ENCODE measurements at places on chromosomes 5 and 9.

GRCh38 chr5:30849931-30850710 is 343.4 kb upstream of the CDH6 start:
- no peaks in the 10 kb centered on the region for H3K36me3 ChIP-seq
- no peak overlapping the region for H3K27ac ChIP-seq
- no peaks in the 10 kb centered on the region for H3K4me1 ChIP-seq
- DNase-seq, result peak; percentile 86
- no peaks in the 10 kb centered on the region for H3K27me3 ChIP-seq

GRCh38 chr5:112862085-112862484 is 998 bp downstream of the SRP19 start:
- H3K4me3 ChIP-seq, result peak overlapping the region; percentile 91
- DNase-seq, result no peak
- H3K27me3 ChIP-seq, result no peaks in the 10 kb centered on the region

DNA sequence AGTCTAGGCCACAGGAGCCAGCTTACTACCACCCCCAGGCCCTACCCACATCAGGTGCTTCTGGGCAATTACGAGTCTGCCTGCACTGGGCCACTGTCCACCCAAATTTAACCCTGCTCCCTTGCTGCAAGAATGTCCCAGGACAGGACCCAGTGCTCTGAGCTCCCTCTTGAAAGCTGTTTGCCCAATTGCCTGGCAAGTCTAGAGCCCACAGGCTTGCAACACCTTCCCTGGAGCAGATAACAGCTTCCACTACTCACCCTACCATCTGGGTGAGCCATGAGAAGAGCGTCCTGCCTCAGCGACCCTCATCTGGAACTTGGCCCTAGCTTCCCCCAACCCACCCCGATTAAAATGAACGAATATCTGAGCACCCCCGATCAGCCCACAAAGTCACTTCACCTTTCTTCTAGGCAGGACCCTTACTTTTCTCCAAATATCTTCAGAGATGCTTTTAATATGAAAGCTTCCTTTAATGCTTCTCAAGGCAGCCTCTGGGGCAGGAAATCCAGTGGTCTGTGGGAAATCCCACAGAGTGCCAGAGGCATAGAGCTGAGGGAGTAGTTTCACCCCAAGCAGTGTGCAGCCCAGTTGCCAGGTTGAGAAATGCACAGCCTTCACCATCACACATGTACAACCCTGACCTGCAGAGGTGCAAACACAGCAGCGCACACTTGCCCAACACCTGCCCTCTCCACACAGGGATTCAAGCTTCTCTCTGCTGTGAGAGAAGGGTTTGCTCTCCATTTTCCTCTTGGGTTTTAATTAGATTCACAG is 10.6 kb downstream of the ACSL6 start:
- H3K4me3 ChIP-seq, result no peak overlapping the region
- 0 out of 2 replicates have a peak, but pooled peaks cover 2% of the 10 kb centered on the region for H3K4me1 ChIP-seq
- no peak overlapping the region for H3K27ac ChIP-seq
- peaks cover 8% of the 10 kb centered on the region for H3K27me3 ChIP-seq
- DNase-seq, result no peak

- no peak for DNase-seq
- no peaks in the 10 kb centered on the region for H3K36me3 ChIP-seq
- no peaks in the 10 kb centered on the region for H3K4me1 ChIP-seq
- H3K27me3 ChIP-seq, result peaks cover 24% of the 10 kb centered on the region
These were observed 21.5 kb upstream of the NEUROG1 start for GRCh38 chr5:135557076-135557838.

DNA sequence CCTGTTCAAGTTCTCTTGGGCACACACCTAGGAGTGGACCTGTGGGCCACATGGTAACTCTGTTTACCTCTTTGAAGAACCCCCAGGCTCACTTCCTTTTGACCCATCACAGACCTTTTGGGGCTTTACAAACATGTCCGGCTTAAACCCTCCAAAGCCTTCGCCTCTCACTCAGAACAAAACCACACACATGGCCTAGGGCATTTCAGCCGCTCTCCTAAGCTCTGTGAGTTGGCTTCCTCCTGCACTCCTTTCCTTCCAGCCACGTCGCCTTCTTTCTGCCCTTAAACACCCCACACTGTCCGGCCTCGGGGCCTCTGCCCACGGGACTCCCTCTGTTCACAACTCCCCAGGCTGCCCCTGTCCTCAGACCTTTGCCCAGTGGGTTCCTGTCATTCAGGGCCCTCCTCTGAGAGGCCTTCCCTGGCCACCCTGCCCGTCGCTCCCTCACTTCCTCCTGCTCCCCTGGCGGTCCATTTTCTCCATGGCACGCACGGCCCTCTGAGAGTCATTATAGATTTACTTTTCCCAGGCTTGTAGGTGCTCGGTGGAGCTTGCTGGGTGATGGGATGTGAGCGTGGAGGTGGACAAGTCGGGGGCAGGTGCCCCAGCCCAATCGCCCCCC is 1.9 kb downstream of the DOK3 start:
- H3K4me1 ChIP-seq, result no peaks in the 10 kb centered on the region
- no peak overlapping the region for H3K27ac ChIP-seq
- H3K36me3 ChIP-seq, result peaks cover 32% of the 10 kb centered on the region
- H3K27me3 ChIP-seq, result no peaks in the 10 kb centered on the region
- DNase-seq, result no peak
- no peak overlapping the region for H3K4me3 ChIP-seq

DNA sequence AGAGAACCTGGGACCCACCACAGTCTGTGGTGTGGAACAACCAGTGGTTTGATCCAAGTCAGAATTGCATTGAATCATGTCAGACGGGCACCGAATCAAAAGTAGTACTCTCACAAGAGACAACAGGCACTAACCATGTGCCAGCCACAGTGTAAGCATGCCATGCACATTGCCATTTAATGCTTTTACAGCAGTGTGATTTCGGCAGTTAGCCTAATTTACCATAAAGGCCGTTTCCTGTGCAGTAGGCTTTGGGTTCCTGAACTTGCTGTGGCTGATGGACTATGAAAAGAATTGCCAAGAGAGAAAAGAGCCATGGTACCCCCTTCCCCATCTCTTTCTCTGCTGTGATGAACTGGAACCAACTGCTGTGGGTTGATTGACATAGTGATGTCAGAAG is 540.6 kb downstream of the EBF1 start:
- H3K4me1 ChIP-seq, result no peaks in the 10 kb centered on the region
- no peak for DNase-seq
- H3K27me3 ChIP-seq, result no peaks in the 10 kb centered on the region

DNA sequence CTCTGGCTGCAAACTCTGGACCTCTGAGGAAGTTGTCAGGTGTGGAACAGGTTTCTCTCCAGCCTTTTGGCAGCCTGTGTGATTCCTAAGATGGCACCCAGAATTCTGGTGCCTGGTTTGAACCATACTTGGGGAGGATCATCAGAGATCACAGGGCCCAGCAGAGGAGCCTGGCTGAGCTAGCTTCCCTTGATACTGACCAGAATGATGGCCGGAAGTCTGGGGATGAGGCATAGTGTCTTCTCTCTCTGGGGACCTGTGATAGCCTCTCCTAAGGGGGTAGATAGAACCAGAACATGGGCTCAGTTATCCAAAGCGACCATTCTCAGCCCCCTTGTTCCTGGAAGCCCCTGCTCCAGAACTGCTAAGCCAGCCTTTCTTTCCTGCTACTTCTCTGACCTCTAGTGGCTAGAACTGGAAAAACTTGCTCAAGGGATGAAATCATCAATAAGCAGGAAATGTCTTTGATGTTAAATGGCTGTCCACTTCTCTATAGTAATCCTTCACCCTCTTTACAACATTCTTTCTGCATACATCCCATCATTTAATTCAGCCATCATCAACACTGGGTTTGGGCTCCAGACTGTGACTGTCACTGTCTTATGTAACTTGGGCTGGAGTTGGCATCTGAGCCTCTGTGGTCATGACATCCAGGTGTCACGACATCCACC is 55.1 kb downstream of the C9orf152 start:
- H3K36me3 ChIP-seq, result peaks cover 37% of the 10 kb centered on the region
- H3K27me3 ChIP-seq, result no peaks in the 10 kb centered on the region
- peak overlapping the region; percentile 24 for H3K27ac ChIP-seq
- H3K4me3 ChIP-seq, result no peak overlapping the region

Measured in IMR-90 (cell line).